OCI-M1 (cell line): ENCODE measurements at places on chromosomes 1 and 21.

DNA sequence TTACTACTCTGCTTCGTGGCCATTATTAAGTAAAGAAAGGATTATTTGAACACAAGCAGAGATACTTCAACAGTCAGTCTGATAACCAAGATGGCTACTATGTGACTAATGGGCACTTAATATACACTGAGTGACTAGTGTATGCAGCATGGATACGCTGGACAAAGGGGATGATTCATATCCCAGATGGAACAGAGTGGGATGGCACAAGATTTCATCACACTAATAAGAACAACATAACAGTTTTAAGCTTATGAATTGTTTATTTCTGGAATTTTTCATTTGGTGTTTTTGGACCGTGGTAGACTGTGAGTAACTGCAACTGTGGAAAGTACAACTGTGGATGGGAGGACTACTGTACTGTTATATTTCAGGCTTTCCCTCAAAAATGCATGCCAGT lies 9.4 kb downstream of the ZCCHC17 start:
- DNase-seq, result no peak

GRCh38 chr1:160164121-160164520 lies 12.7 kb downstream of the ATP1A4 start:
- DNase-seq, result no peak

DNA sequence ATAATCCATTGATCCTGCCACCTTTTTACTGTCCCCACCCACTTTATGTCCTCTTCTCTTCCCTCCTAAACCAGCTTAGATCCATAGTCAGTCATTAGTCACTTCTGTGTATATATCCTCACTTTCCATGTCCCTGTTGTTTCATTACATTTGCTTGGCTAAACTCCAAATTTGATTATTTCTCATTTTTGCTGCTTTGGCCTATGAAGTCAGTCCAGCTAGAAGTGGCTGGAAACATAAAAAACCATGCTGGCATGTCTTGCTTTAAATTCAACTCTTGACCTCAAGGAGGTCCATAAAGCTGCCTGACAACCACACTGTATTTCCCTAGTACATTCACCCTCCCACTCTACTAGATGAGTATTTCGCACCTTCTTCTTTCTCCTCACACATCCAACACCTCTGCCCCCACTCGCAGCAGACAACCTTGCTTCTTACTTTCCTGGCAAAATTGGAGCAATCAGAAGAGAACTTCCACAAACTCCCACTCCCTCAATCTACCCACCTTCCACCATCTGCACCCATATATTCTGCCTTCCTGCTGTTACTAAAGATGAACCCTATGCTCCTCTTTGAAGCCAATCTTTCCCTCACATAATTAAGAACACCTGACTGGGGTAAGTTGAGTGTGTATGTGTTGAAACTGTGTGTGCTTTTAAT lies 72.1 kb downstream of the ZNF648 start:
- no peak for DNase-seq

GRCh38 chr1:230212405-230212936 lies 145.4 kb downstream of the GALNT2 start:
- DNase-seq, result no peak

- peak; percentile 23 for DNase-seq
Measured at GRCh38 chr1:180674603-180675530, 43.0 kb downstream of the XPR1 start.

GRCh38 chr1:182770232-182770631 lies 19.3 kb upstream of the NPL start:
- DNase-seq, result no peak
